Activated CD4-positive, CD25-positive, alpha-beta regulatory T cell treated with anti-CD3 and anti-CD28 coated beads, Interleukin-2, amount 50 U/mL, for 24 hours (primary cell): ENCODE measurements at places on chromosomes 12 and 14.

DNA sequence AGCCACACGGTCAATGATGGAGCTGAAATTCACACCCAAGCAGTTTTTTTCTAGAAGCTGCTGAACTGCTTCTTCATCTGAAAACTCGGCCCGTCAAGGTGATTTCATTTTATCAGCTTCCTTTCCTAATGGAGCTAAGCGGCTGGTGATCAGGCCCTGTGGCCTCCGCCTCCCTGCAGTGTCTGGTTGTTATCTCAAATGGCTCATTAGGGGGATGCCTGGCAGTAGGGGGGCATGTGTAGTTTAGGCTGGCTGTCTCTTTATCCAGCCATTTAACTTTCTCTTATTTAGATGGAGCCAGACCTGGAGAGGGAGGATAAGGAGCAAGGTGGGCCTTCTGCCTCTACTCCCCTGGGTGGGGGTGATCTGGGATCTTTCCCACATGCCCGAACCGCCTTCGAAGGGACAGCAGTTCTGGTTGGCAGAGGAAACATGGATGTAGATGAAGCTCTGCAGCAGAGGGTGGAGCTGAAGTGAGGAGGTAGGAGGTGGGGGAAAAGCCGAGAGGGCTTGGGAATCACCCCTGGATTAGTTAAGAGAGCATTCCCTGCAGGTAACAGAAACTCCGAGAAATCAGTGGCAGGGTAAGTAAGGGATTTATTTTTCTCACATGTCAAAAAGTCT, 64.4 kb downstream of the TGFB3 start:
- ATAC-seq, result no peak

GRCh38 chr12:97923546-97923945, 460.9 kb downstream of the RMST start:
- no peak for ATAC-seq

DNA sequence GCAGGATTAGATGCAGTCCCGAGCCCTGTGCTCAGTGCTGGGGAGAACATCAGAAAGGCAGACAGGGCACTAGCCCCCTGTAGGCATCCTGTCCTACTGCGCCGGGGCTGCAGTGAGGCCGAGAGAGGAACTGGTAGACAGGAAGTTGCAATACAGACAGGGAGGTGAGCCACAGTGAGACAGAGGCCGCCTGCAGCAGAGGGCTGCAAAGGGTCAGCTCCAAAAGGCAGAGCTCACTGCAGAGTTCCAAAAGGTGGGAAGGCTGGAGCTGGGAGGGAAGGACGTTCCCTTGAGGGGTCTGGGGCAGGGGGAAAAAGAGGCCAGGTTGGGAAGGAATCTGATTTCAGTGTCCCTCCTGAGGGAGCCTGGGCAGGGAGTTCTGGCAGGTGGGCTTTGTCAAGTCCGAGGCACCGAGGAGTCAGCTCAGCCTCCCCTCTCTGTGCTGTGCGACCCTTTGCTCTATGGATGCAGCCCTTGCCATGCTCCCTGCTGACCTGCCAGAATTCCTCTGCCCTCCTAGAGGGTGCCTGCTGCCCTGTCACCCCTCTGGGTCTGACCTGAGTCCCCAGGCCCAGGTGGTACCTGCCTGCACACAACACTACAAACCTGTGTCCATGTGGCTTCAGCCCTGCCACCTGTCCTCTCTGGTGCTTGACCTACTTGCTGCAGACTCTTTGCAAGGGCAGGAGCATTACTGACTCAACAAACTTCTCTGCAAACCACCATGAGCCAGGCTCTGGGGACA, 63.5 kb downstream of the PRMT8 start:
- ATAC-seq, result no peak

- no peak for ATAC-seq
Observed at GRCh38 chr12:39406262-39406661, 36.7 kb downstream of the KIF21A start.

GRCh38 chr14:27050208-27050607, 452.4 kb upstream of the NOVA1 start:
- ATAC-seq, result no peak

DNA sequence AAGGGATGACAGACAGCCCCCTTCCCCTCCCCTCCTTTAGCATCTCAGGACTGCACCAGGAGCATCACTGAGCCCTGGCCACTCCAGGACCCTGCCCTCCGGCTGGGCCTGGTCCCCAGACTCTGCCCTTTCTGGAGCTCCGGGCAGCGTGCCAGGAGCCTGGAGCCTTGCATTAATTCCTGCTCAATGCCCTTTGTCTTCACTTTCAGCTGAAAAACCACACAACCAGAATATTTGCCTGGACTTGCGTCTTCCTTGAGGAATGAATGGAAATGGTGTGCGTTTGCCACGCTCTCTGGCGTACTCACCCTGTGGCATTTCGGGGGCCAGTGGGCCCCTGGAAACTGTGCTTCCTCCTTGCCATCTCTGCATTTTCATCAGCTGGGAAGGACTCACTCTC, 8.5 kb upstream of the RFLNA start:
- no peak for ATAC-seq

- no peak for ATAC-seq
Observed at GRCh38 chr14:21047378-21047781, 5.2 kb downstream of the RNASE7 start.

DNA sequence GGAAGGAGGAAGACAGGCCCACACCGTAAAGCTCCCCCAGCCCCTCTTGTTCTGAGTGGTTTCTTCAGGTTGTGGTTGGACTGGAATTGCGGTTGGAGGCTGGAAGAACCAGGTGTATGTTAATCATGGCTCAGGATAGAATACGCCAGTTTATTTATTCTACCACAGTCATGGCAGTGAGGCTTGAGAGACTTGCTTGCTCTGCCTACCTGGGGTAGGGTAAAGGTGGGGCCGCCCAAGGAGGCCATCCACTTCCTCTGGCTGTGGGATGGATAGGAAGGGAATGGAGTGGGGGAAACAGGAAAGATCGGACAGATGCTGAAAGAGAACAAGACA, 8.1 kb downstream of the SHMT2 start:
- no peak for ATAC-seq

- no peak for ATAC-seq
Observed at GRCh38 chr12:54941659-54942058, 42.9 kb downstream of the TESPA1 start.

DNA sequence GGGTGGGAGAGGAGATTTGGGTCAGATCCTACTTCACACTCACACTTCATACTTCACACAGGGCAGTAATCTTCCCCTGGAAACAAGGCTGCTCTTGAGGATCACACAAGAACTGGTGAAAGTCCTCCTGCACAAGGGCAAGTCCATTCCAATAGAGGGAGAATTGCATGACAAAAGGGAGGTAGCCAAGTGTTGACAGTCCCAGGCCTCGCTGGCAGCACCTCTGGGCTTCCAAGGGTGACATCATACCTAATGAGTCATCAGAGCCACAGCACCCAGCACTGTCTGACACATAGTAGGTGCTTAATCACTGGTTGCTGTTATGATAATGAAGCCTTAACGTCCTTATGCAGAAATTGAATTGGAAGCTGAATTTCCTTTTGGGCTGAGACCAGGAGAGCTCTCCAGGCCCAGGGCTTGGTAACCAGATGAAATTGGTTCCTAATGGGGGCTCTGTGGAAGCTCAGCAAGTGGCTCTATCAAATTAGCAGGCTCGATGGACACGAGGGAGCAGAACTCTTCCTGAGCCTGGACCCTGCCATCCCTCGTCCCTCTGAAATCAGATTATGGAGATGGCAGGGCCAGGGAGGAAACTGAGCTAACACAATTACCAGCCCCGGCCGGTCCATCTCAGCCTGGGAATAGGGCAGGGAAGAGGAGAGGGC, 58.8 kb upstream of the ACTN1 start:
- ATAC-seq, result no peak

DNA sequence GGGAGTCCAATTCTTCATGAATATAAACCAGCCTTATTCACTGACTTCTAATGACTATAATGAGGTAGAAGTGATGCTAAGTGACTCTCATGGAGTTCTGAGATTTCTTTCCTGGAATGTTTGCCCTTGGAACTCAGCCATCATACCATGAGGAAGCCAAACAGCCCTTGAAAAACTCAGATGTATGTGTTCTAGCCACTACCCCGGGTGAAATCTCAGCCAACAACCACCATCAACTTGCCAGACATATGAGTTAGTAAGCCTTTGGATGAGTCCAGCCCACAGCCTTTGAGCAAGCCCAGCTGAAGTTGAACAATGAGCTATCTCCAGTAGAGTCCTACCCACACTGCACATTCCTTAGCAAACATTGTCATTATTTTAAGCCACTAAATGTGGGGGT, 149.5 kb downstream of the SLC6A15 start:
- no peak for ATAC-seq

DNA sequence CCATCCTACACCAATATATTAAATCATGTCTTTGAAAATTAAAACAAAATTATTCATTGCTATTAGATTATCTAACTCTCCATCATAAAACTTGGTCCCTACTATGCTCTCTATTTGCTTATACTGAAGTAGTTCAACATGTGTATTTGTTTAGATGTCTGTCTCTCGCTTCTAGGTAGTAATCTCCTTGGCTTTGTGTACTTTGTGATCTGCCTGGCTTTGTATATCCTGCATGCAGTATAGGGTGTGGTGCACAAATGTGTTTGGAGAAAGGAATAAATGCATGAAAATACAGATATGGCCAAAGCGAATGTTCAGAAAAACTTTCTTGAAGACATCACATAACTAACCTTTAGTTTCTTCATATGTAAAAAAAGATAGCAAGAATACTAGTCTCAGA, 246.6 kb upstream of the LRFN5 start:
- no peak for ATAC-seq

DNA sequence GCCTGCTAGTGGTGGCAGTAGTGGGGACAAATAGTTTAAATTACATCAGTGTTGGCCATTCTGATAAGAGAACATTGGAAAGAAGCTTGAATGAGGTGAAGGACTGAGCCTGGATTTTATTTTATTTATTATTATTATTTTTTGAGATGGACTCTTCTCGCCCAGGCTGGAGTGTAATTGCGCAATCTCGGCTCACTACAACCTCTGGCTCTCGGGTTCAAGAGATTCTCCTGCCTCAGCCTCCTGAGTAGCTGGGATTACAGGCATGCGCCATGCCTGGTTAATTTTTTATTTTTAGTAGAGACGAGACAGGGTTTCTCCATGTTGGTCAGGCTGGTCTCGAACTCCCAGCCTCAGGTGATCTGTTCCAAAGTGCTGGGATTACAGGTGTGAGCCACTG, 739.4 kb downstream of the AACS start:
- ATAC-seq, result no peak

- no peak for ATAC-seq
Observed at GRCh38 chr12:51636581-51636980, 45.5 kb downstream of the SCN8A start.

- ATAC-seq, result no peak
Observed at GRCh38 chr12:3040026-3040656, 37.0 kb upstream of the TSPAN9 start.

DNA sequence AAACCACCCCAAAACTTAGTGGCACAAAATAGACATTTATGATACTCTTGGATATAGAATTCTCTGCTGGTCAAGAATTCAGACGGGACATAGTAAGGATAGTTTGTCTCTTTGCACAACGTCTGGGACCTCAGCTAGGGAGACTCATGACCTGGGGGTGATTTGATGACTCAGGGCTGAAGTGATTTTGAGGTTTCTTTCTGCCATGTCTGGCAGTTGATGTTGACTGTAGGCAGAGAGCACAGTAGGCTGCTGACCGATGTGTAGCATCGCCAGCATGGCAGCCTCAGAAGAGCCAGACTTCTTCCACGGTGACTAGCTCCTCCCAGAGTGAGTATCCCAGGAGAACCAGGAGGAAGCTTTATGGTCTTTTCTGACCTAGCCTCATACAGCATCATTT, 88.9 kb upstream of the FRMD6 start:
- ATAC-seq, result no peak

GRCh38 chr14:54681811-54682261, 114.9 kb downstream of the SAMD4A start:
- no peak for ATAC-seq

DNA sequence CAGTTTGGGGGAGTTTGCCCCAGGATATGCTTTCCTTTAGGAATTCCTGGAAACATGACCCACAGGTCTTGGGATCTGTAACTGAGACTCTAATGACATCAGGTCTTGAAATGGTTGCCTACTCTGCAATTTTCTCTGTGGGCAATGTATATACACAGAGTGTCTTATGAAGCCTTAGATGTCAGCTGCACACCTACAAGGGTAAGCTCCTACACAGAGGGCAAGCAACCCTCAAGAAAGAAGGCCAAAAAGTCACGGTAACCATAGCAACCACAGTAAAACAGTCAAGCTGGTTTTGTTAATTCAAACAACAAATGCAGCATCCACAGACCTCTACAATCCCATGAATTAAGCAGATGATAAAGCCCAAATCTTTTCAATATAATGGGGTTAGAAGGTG, 293.0 kb downstream of the SSPN start:
- ATAC-seq, result no peak

GRCh38 chr12:82866227-82866775, 179.6 kb downstream of the TMTC2 start:
- no peak for ATAC-seq

DNA sequence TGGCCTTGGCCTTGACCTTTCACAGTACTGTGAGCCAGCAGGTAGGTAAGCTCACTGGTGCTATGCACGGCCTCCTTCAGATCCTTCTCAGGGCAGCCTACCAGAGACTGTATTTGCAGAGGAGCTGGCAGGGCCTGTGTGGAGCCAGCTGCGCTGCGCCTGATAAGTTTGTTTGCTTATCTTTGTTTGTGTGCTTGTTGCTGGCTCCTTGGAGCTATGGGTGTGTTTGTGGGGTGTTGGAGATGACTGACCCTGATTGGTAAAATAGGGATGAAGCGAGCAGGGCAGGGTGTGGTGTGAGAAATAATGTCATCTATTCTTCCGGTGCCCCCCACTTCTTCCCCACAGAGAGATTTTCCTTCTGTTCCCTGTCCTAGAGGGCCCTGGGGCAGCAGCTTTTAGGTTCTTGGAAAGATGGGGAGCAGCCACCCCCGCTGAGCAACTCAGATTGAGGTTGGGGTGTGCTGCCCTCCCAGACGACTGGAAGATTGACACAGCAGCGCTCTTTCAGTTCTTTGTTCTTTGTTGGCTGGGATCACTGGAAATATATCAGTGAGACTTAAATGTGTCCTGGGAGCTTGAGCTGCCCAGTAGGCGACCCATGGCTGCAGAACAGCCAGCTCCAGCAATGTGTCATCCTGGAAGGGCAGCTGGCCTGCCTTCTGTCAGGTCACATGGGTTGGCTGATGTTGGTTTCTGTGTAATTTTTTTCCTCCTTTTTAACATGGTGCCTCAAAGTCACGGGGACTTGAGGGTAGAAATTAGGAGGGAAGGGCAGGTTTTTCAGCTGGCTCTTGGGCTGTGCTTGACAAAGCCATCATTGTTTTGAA, 19.6 kb downstream of the MLXIP start:
- ATAC-seq, result no peak

DNA sequence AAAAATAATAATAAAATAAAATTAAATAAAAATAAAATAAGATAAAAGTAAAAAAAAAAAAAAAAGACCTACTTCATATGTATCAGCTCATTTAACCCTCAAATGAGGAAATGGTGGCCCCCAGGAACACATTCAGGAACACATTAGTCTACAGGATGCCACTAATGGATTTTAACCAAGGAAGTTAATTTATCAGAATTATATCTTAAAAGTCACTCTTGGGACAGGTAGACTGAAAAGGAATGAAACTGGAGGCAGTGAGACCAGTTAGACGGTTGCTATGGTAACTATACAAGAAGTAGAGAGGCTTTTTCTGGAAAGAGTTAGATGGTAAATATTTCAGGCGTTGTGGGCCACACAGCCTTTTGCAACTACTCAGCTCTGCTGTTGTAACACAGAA, 54.9 kb downstream of the SCN8A start:
- no peak for ATAC-seq

GRCh38 chr12:112025808-112026375, 12.7 kb downstream of the ERP29 start:
- no peak for ATAC-seq

GRCh38 chr14:81716953-81717352, 183.3 kb upstream of the SEL1L start:
- ATAC-seq, result no peak

- ATAC-seq, result no peak
Observed at GRCh38 chr14:35117112-35117511, 4.7 kb downstream of the PPP2R3C start.
